Left kidney (tissue), 8 donors: ENCODE measurements at places on chromosomes 6 and 20. TPM values are rescaled to one million over a fixed set of nuclear protein-coding genes. Genes with fewer than 3 reads are reported as not detected.

Gene KHDC1
- polyA plus RNA-seq: 12.3 TPM

Gene PRDM13
- not detected for polyA plus RNA-seq

Gene AFG1L
- polyA plus RNA-seq: 8.9 TPM

Gene OPN5
- 1.4 TPM for polyA plus RNA-seq

Gene ADGRF4
- 0.37 TPM for polyA plus RNA-seq

Gene MCM3
- 150 TPM for polyA plus RNA-seq

Gene NSFL1C
- polyA plus RNA-seq: 104 TPM

Gene TCF21
- polyA plus RNA-seq: 202 TPM

Gene GTSF1L
- polyA plus RNA-seq: not detected

Gene GRM1
- polyA plus RNA-seq: 0.18 TPM

Gene SLC17A3
- polyA plus RNA-seq: 1.3 TPM

DNA sequence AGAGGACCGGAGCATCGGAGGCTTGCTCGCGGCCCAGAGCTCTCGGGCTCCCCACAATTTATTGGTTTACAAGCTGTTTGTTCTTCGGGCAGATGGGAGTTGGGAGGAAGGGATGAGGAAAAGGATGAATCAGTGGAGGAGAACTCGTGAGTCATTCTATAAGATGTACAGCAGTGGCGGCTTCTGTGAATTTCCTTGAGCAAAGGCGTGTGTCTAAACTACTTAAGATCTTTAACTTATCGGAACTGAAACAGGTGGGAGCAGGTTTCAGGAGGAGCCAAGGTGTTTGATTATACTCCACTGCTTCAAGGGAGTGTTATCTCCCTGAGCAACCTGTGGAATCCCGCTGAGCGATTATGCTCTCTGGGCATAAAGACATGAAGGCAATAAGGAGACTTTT is 50.5 kb upstream of the IBTK start:
- DNase-seq: no peak

DNA sequence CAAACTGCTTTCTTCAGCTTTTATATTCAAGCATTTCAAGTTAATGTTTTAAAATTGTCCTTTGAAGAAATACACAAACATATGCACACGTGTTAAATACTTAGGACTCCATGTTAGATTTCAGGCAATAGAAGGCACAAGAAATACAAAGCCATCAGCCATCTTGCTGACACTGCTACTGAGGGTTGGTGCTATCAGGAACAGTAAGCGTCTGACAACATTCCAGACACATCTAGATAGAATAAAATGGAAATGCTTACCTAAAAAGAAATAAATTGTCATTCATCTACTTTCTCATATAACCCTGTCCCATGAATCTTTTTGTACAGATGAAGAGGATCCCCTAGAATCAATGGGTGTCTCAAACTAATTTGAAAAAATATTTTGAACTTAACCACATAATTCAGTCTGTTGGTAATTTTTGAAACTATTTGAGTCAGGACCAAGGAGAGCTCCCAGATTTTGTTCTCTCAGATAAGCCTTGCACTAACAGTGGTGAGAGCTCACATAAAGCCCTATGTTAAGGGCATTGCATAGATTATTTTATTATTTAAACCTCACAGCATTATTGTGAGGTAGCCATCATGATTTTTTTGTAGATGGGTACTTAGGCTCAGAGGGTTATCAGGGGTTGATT is 631.1 kb upstream of the POU3F2 start:
- peak; percentile 41 for DNase-seq

- no peak for DNase-seq
These were observed 135.0 kb upstream of the CCDC28A start for GRCh38 chr6:138638604-138639003.

DNA sequence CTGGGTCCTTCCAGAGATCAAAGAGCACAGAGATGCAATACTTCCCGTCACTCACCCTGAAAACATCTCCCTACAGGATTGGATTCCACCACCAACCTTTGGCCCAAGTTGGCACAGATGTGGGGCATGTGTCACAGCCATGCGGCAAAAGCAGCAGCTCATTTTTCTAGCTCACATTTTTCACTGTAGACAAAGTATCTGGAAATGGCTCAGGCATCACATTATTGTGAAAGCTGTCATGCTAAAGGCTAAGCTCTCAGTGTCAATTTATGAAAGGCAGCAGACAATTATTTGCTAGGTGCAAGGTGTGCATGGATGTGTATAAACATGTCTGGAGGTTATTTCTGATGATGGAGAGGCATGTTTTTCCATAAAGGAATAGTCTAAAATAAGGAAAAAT is 248.8 kb upstream of the PRND start:
- no peak for DNase-seq

GRCh38 chr20:42093542-42094440 is 475.6 kb upstream of the CHD6 start:
- DNase-seq: no peak

DNA sequence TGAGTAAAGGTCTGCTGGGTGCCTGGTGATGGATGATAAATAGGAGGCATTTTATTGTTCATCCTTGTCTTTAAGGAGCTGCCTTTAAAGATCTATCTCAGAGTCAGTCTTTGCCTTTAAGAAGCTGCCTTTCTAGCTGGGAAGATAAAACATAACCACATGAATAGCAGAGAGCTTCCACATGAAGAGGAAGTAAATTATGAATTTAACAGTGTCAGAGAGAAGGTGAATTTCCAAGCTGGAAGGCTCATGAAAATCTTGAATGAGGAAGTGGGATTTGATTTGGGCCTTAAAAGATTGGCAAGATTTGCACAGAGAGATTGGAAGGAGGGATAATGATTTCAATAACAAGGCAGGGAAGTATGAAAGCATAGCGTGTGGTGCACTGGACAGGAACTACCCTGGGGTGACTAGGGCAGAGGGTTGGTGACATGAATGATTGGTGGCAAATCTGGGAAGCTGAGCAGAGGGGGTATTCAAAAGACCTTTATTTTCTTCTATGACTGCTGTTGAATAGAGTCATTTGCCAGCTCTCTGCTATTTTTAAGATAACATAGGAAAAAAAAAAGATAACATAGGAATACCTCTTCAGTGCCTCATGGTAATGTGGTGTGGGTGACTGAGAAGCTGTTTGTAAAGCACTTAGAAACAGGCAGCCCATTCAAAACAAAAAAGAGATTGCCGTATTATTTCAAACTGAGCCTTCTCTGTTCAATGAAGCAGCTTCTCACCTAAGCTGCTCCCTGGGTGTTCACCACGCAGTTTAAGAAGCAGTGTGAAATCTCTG is 591.6 kb downstream of the PKHD1 start:
- DNase-seq: no peak

- DNase-seq: no peak
These were observed 37.9 kb upstream of the SLC23A2 start for GRCh38 chr20:5039255-5039657.

DNA sequence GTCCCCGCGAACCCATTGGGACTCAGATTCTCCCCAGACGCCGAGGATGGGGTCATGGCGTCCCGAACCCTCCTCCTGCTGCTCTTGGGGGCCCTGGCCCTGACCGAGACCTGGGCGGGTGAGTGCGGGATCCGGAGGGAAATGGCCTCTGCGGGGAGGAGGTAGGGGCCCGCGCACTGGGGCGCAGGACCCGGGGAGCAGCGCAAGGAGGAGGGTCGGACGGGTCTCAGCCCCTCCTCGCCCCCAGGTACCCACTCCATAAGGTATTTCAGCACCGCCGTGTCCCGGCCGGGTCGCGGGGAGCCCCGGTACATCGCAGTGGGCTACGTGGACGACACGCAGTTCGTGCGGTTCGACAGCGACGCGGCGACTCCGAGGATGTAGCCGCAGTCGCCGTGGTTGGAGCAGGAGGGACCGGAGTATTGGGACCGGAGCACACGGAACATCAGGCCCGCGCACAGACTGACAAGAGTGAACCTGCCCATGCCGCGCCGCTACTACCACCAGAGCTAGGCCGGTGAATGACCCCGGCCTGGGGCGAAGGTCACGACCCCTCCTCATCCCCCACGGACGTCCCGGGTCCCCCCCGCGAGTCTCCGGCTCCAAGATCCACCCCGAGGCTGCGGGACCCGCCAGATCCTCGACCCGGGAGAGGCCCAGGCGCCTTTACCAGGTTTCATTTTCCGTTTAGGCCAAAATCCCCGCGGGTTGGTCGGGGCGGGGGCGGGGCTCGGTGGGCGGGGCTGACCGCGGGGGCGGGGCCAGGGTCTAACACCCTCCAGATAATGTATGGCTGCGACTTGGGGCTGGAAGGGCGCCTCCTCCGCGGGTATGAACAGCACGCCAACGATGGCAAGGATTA is 15.7 kb upstream of the HLA-A start:
- no peak for DNase-seq

- no peak for DNase-seq
These were observed 18.0 kb upstream of the MAP3K4 start for GRCh38 chr6:160973311-160974250.

- DNase-seq: no peak
These were observed 17.7 kb downstream of the GTF2H5 start for GRCh38 chr6:158185729-158186456.

DNA sequence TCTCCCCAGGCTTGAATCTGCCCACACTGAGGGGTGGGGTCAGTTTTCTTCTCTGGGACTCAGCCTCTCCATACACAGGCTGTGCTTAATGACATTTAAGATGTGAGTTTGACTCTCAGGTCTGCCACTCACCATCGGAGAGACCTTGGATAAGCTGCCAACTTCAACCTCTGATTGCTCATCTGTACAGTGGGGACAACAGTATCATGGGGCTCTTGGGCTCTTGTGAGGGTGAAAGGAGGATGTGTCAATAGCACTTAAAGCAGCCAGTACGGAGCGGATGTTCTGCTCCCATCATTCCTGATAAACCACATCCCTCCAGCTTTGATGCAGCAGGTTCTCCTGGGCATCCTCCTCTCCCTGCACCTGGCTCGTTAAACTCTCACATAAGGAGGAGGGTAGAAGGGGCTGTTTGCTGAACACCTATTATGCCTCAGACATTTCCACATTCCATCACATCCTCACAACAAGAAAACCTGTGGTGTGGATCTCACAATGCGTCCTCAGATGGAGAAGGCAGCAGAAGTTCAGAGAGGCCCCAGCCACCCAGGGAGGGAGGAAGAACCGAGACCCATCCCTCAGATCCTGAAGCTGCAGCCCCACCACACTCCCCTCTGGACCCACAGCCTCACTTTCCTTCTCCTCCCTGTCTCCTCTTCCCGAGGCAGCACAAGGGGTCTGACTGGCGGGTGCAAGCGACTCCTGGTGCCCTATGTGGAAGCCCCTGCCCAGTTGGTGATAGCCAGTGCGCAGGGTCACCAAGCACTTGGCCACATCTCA is 1.9 kb upstream of the PDYN start:
- no peak for DNase-seq

- peak; percentile 26 for DNase-seq
These were observed 8.6 kb downstream of the RAET1E start for GRCh38 chr6:149889326-149889725.

GRCh38 chr6:144223686-144224085 is 61.4 kb upstream of the UTRN start:
- no peak for DNase-seq

DNA sequence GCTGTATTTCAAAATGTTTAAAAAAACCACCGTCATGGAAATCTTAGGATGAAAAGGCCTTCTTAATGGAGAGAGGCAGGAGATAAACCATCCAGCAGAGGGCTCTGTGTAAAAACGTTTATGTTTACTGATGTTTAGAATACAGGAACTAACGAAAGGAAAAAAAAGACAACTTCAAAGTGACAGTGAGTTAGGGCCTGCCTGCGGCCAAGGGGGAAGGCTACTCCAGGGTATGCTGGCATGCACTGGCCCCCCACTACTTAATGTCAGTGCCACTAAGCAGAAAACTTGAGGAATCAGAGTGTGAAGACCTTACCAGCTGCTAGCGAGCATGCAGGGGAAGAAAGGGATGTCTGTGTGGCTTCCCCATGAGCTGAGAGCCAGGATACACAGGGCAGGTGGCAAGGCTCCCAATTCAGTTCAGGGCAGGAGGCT is 47.7 kb downstream of the AKAP7 start:
- DNase-seq: peak; percentile 29

DNA sequence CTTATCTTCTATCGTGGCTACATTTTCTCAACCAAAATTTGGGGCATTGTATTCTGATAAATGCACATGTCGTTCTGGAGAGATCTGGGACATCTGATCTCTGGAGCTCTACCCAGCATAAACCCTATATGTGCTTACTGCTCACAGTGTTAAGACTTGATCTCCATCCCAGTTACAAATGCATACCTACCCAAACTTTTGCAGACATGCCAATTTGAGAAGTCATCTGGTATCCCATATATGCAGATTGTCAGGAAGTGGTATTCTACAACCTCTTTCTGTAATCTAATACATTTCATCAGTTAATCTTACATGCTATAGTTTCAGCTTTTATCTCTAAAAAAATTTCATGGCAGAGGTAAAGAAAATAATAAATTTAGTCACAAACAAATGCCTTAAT is 11.2 kb downstream of the BAG2 start:
- no peak for DNase-seq

DNA sequence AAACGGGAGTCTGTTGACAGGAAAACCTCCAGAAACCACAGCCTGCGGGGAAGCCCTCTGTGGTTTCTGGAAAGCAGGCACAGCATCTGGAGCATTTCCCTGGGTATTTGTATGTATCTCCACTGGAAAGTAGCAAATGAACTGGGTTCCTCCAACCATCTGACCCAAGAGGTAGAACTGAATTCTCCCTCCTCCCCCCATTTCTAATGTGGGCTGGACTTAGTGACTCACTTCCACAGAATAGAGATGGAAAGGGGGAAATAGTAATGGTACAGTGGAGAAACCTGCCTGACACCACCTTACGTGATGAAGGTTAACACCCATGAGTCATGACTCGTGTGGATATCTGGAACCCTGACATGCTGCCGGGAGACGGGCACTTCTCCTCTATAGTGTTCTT is 51.9 kb upstream of the XRN2 start:
- no peak for DNase-seq

DNA sequence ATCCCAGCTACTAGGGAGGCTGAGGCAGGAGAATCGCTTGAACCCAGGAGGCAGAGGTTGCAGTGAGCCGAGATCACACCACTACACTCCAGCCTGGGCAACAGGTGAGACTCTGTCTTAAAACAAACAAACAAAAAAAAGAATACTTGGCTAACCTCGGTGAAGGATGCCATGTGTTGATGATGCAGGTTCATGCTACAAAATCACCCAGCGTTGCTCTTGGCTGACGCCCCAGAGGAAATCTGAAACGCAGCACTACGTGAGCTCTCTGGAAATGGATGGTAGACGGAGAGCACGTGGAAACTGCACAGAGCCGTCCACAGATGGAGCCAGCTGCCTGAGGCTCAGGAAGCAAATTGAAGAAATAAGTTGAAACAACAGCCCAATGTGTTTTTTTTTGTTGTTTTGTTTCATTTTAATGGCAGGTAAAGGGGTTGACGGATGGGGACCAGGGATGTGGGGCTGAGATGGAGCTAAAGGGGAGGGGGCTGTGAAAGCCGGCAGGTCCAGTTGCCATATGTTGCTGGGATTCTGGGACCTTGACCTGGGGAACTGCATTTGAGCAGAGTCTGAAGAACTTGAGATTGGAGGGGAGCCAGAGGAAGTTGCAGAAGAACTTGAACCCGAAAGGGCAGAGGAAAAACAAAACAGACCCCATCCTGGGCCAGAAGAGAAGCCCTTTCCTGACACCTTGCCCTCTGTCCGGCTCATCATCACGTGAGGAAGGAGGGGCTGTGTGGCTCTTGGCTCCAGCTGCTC is 12.8 kb upstream of the MANBAL start:
- peak; percentile 75 for DNase-seq
